ENCODE measurements at places on chromosomes 7 and 10. TPM values are rescaled to one million over a fixed set of nuclear protein-coding genes. Genes with fewer than 3 reads are reported as not detected.

Gene TEX36
- total RNA-seq = not detected

GRCh38 chr7:55592492-55592891 lies 20.2 kb upstream of the VOPP1 start:
- no peak for DNase-seq

- no peak for DNase-seq
These were observed 63.8 kb downstream of the MKI67 start for GRCh38 chr10:128062331-128062880.

- no peak for DNase-seq
These were observed 324.1 kb downstream of the LRMDA start for GRCh38 chr10:75755528-75755927.

- no peak for DNase-seq
These were observed 572.1 kb upstream of the IGFBP3 start for GRCh38 chr7:46493196-46493595.

- DNase-seq = peak; percentile 36
These were observed 58.5 kb downstream of the EBF3 start for GRCh38 chr10:129905553-129905952.

- no peak for DNase-seq
These were observed 122.2 kb downstream of the PCLO start for GRCh38 chr7:83040484-83040883.

DNA sequence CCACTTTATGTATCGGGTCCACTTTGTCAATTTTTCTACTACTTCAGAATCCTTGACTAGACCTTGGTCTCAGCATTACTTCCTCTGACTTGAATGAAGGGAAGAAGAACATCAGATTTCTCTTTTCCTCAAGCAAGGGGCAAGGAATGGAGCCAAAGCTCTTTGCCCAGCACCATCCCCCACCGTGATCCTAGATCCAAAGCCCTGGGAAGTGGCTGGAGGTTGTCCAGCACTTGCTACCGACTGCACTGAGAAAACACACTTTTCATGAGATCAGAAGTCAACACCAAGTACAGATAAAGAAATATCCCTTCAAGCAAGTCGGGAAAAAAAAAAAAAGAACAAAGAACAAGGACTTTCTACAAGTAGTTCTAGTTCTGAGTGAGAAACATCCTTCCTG lies 102.1 kb upstream of the DDC start:
- DNase-seq = no peak

GRCh38 chr7:75876126-75876881 lies 2.5 kb upstream of the RHBDD2 start:
- no peak for DNase-seq

GRCh38 chr7:45670227-45670626 lies 96.1 kb downstream of the ADCY1 start:
- no peak for DNase-seq

- DNase-seq = no peak
These were observed 14.4 kb upstream of the PANK1 start for GRCh38 chr10:89659143-89660131.

- DNase-seq = no peak
These were observed 39.6 kb upstream of the PRKCQ start for GRCh38 chr10:6619660-6620059.

GRCh38 chr10:94103801-94104221 lies 110.1 kb downstream of the PLCE1 start:
- DNase-seq = no peak

- no peak for DNase-seq
These were observed 72.6 kb upstream of the NFKB2 start for GRCh38 chr10:102322914-102323313.
